Stimulated activated CD4-positive, alpha-beta T cell treated with anti-CD3 and anti-CD28 coated beads, Interleukin-1b, Interleukin-23, amount 100 ng/mL, for 4 hours (primary cell): ENCODE measurements at places on chromosomes 16 and 17.
A peak's percentile ranks its signal among the peaks of the same experiment; 100 is the strongest.

GRCh38 chr17:55421179-55421934 is at the start of gene MMD:
MMD (minus strand) TSS chr17:55421835; CDS start chr17:55421695, 140 bp downstream.
- DNase-seq = peak; percentile 8

DNA sequence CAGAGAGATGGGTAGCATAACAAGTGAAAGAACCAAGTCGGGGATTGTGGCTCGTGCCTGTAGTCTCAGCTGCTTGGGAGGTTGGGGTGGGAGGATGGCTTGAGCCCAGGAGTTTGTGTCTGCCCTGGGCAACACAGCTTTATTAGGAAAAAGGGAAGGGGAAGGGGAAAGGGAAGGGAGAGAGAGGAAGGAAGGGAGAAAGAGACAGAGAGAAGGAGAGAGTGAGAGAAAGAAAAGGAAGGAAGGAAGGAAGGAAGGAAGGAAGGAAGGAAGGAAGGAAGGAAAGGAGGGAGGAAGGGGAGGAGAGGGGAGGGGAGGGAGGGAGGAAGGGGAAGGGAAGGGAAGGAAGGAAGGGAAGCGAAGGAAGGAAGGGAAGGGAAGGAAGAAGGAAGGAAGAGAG is 33.3 kb downstream of the CENPV start:
- DNase-seq = no peak

DNA sequence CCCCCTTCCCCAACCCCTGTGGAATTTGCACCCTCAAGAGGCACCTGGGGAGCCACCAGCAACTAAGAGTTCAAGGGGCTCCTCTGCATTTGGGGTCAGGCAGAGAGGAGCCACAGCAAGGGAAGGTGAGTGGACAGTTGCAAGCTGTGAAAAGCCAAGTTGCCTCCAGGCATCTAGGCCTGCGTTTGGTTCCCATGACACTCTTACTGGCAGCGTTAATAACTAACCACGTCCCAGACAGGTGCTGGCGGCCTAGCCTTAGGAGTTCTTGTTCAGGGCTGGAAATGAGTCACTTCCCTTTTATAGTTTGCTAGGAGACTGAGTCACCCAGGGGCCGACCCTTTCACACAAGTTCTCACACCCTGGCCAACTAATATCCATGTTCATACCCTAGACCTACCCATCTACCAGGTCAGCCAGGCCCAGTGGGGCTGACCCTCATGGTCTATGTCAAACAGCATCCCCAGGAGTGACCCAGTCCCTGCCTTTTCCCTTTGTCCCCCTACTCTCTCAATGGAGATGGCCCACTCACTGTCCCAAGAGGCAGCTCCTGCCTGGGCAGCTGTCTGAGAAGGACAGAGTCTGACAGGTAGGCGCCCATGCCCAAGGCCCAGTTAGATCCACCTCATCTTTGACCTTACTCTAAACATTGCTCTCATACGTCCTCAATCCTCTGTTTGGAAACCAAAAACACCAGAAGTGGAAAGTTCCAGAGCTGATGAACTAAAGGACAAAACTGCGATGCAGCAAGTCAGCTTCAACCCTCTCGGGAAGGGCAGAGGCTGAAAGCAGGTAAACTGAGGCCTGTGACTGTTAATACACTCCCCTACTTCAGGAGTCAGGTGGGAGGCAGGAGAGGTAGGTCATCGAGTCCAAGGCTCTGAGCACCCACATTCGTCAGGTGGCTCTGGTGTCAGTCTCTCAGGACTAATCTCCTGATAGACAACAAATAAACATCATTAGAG is 300.6 kb downstream of the SOX9 start:
- no peak for DNase-seq

DNA sequence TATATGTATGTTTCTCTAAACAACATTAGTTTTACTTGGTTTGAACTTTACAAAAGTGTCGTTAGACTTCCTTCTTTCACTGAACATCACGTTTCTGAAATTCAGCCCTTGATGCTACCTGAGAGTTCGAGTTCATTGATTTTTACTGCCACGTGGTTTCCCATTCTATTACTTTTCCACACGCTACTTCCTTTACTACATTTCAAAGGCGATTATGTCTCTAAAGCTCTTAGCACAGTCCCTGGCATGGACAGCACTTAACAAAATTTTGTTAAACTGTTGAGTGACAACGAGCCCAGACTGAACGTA is 15.9 kb upstream of the ARHGAP17 start:
- no peak for DNase-seq

- DNase-seq = no peak
Observed at GRCh38 chr17:14091367-14091766, 22.1 kb downstream of the COX10 start.
